ENCODE measurements at places on chromosomes 16 and 17.

- DNase-seq, result no peak
These were observed 97.8 kb downstream of the CLEC16A start for GRCh38 chr16:11042191-11042590.

DNA sequence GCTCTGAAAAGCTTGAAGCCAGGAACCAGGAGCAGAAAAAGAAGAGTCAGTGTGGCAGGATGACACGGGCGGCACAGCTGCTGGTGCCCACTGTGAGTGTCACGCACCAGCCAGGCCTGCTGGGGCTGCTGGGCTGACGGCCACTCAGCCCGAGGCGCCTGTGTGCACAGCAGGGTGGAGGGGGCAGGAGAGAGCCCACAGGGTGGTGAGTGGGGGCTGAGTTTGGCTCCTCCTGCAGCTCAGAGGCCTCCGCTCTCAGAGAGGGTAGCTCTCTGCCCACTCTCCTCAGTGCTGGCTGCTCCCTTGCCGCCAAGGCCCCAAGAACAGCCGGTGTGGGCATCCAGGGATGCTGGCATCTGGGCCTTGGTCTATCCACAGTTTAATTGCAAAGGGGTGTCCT lies 59.6 kb downstream of the GSG1L start:
- no peak for DNase-seq

DNA sequence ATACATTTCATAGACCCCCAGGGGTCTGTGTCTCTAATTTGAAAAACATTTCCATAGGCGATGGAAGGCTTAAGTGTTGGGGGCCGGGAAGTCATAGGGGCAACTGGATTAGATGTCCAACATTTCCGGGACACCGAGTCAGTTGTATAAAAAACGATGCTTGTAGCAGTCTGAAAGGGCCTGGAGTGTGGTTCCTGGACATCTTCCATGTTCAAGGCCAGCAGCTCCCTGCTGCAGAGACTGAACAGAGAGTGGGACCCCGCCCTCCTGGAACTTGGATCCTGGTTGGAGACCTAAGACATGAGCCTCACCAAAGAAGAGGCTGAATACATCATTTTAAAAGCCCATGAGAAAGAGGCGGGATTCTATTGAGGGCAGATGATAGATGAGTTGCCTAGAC lies 82.0 kb upstream of the ZNF423 start:
- no peak for DNase-seq

- no peak for DNase-seq
These were observed 16.9 kb downstream of the ERN1 start for GRCh38 chr17:64113006-64113405.

DNA sequence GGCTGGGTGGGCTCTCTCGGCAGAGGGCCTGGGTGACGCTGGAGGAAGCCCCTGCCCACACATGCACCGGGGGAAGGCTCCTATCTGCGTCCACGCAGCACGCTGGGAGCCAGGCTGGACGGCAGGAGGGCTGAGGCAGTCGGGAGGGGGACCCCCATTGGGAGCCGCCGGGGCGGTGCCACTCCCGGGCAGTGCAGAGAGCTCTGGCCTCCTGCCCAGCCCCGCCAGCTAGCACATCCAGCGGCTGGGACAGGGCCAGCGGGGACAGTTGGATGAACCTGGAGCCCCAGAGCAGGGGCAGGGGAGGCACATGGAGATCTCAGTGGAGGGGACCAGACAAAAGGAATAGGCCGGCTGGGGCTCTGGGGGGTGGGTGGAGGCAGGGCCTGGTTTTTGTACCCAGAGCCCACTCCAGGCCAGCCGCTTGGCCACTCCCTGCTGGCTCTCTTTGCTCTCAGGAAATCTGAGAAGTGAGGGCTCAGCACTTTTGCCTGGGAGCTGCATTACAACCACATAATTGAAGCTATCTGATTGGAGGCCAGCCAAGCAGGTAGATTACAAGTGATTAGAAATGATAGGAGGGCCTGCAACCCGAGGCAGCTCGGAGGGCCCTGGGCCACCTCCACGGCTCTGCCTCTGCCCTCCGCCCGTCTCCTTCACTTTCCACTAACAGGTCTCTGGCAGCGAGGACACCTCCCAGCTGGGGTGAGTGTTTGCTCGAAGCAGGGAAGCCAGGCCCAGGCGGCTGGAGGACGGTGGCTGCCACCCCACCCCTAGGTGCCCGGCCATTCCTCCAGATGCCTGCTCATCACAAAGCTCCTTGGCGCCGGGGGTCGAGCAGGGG lies 40.1 kb downstream of the ENGASE start:
- no peak for DNase-seq

DNA sequence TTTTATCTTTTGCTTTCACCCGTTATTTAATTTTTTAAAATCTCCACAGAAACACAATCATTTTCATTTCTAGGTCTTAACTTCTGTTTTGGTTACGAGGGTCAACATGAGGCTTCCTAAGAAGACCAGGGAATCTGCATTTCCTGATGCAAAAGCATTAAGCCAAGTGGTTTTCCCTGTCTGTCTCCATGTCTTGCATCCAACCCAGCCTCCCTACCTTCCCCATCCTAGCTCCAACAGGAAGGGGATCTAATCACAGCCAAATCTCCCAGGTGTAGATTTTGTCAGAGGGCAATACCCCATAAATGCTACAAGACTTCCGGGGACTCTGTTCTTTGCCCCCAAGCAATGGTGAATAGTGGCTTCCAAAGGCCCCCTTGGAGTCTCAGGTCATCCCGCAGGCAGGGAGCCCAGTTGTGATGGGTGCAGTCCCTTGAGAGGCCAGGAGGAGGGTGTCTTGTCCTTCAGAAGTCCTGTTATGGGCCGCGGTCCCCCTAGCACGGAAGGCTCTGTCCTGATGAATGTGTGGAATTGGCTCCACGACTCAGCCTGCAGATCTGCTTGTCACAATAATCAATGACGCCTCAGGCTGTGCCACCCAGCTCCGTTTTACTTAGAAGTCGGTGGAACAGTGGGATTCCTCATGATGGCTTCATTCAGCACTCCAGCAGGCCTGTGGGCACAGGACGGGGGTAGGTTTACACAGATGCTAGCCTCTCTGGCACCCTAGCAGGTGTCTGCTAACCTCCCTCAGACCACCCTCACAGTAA lies 141.1 kb downstream of the RGS9 start:
- peak; percentile 23 for DNase-seq

DNA sequence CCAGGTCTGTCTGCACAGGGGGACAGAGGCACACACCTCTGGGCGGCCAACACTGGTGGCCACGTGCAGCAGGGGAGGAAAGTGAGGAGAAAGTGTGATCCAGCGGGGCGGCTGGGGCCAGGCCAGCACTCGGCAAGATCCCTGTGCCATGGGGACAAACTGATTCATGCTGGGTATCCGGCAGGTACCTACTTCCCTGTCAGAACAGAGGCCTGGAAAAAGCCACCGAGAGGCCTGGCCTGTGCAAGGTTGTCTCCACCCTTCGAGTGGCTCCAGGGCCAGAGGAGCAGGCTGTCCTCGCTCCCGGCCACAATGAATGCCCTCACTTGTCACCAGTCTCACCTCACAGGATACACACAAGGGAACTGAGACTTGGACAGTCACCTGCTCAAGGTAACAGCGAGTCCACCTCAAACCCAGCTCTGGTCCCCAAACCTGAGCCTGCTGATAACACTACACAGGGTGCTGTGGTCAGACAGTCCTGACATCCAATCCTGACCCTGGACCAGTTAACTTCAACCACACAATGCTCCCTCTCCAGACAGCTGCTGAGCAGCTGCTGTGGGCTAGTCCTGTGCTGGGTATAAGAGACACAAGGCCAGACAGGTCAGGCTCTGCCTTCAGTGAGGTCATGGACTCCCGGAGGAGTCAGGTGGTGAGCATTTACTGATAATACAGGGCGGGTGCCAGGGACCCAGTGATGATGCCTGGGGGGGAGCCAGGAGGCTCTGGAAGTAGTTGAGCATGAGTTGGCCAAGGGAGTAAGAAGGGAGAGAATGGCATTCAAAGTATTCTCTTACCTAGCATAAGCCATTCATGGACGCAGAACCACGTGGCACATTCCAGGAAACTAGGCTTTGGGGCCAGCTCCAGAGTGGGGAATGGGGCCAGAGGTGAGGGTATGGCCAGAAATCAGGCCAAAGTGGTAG lies 53.0 kb downstream of the VAC14 start:
- DNase-seq, result no peak

DNA sequence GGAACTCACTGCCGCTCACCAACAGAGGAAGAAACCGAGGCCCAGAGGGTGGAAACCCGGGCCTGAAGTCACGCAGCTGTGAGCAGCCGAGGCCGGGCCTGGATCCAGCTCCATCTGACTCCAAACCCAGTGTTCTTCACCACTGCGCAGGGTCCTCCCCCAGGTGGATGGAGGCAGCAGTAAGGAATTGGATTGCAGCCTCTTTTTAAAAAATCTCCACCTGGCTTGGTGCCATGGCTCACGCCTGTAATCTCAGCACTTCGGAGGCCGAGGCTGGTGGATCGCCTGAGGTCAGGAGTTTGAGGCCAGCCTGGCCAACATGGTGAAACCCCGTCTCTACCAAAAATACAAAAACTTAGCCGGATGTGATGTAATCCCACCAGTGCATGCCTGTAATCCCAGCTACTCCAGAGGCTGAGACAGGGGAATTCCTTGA lies 177.2 kb downstream of the FOXL1 start:
- DNase-seq, result no peak

GRCh38 chr16:4372578-4373355 lies 1.1 kb downstream of the VASN start:
- no peak for DNase-seq

GRCh38 chr16:51540259-51540658 lies 389.2 kb upstream of the SALL1 start:
- DNase-seq, result no peak

DNA sequence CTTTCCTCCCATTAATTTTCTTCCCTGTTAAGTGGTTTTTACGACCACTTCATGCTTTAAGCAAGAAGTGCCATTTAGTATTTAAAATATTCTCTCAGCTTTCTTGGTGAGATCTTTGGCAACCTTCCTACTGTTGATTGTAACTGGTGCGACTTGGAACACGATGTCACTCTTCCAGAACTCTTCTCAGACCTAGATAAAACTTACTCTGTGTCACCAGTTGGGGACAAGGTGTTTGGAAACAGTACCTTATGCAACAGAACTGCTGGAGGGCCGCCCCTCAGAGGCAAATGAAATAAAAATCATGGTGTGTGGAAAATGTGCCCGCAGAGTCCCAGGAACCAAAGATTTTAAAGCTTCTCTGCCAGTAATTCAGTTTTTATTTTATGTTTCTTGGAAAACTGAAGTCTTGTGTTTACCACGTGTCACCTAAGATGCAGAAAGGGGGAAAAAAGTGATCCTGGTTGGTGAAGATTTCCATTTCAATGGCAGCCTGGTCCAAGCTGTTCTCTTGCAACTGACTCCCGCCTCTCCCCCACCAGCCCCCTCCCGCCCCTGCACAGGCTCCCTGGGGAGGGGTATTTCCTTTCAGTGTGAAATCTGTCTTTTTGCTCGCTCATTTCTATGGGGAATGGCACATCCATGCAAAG lies 7.2 kb upstream of the HSD11B2 start:
- no peak for DNase-seq

DNA sequence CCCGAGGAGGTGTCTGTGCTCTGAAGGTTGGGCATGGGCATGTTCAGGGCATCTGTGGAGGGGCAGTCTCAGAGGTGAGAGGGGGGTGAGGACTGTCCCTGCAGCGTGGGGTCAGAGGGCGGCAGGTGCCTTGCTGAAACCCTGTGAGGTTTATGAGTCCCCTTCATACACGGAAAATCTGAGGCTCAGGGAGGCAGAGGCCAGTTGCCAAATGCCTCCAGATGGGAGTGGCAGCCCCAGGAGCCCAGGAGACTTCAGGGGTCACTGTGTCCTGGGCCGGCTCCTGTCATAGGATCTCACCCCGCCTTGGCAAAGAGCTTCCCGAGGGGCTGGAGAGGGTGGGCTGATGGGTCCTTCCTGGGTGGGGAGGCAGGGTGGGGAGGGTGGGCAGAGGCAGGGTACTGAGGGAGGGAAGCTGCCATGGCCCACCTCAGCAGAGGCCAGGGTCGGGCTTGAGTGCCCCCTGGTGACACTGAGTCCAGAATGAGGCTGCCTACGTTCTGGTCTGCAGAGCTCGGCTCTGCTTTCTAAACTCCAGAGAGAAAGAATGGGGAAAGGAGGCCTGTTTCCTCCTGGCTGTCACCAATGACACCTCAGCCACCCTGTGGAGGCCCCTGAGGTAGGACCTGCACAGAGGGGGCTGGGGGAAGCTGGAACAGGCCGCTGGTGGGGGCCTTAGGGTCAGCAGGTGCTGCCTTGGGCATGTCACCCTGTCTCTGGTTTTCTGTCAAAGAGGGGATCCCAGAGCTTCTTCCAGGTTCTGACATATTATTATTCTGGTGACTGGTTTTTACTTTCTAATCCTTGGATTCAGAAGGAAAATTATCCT lies 1.1 kb downstream of the LGALS9 start:
- DNase-seq, result no peak

DNA sequence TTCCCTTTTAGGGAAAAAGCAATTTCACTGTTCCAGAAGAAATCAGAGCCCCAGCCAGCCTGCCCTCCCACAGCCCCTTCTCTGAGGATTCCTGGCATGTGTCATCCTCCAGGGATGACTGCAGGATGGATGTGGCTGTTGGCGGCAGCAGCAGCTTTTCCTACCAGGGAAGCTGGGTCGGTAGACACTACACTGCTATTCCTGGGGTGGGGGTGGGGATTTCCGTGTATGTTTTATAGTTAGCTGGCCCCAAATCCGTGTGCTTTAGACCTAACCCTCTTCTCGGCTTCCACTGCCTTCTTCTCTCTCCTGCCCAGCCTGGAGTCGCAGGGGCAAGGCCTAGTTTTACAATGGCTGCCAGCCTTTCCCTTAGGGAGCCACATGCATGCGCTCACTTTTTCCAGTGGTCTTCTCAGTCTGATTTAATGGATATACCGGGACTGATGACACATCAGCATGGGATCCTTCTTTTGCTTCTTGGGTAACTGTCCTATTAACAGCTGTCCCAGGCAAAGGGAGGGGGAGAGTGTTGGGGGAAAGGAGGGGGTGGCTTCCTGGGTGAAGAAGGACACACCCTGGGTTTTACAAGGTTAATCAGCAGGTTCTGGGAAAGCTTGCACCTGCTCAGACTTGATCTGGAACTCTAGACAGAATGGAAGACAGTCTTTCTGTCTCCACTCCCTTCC lies 2.7 kb upstream of the NFE2L1 start:
- no peak for DNase-seq

DNA sequence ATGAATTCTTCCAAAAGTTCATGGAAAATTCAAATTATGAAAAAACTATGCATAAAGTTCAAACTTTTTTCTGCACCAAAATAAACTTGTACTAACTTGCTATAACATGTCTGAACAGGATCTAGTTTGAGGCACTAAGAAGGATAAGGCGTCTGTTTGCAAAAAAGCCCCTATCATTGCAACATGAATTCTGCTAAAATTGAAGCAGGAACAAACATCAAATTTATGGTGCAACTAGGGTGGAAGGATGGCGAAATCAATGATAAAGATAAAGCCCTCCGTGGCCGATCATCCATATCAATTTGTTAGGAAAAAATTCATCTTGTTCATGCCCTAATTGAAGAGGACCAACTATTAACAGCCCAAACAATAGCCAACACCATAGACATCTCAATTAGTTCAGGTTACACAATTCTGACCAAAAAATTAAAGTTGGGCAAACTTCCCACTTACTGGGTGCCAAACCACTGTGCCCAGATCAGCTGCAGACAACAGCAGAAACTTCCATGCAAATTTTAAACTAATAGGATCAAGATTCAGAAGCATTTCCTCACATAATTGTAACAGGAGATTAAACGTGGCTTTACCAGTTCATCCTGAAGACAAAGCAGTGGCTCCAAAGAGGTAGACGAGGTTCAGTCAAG lies 12.9 kb downstream of the IL21R start:
- no peak for DNase-seq

Data from activated naive CD4-positive, alpha-beta T cell treated with Interleukin-2 at 50 U/mL for 16 hours (primary cell).